ENCODE measurements at places on chromosomes 1 and 21.
A peak's percentile ranks its signal among the peaks of the same experiment; 100 is the strongest.

GRCh38 chr21:14876524-14876840 lies 188.3 kb downstream of the NRIP1 start:
- no peak for DNase-seq

DNA sequence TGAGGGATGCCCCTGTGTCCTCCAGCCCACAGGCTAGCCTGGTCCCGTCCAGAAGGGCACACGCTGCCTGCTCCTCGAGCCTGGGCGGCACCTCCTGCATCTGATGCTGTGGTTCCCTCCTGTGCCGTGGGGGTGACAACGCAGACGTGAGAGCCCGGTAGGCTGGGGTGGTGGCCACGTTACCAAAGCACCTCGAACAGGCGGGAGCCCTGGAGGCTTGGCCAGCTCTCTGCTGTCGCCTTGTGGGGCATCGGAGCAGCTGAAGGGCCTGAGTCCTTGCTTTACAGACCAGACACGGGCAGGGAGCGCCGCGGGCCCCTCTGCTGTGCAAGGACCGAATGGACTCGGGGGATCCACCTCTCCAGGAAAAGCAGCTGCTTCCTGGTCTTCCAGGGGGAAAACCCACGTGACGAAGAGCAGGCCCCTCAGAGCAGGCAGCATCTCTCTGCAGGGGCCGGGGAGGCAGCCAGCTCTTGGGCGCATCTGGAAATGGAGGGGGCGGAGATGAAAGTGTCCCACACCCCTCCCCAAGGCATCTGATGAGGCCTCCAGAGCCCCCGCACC lies 133.3 kb downstream of the NPHP4 start:
- DNase-seq, result no peak

DNA sequence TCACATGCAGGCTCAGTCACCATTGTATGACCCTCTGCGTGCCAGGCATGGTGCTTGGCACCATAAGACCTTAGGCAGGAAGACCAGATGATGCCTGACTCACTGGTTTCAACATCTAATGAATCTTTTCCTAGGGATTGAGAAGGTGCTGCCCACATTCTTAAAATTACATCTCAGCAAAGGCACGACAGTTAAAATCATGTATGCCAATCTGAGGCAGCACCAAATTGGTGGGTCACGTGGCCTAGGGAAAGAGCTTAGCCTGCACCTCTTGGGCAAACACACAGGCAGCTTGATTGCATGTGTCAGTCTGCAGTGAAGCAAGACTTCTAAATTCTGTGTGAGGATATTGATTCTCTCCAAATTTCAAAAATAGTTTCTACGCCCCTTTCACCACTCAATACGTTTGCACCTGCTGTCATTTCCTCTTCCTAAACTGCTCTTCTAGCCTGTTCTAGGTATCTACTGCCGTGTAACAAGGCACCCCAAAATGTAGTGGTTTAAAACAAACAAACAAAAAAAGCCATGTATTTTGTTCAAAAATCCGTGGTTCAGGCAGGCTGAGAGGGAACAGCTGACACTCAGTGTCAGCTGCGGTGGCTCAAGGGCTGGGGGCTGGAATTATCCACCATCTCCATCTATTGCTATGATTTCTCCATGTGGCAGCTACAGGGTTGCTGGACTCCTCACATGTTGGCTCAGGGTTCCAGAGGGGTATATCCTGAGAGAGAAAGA lies 160.2 kb upstream of the FGGY start:
- no peak for DNase-seq

DNA sequence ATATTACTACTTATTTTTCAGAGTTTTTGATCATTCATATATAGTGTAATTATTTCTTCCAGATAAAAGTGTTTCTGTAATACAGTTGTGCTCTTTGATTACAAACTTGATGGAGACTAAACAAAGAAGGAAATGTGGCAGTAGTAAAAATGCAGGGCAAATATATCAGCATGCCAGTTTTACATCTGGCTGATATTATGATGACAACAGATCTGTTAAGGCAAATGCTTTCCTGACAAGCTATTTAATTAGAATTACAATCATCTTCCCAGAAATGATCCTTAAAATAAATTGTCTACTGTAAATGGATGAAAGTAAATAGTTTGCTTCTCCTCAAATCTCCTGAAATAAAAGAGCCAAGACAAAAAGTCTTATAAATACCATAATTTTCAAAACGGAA lies 1659.8 kb downstream of the BRINP3 start:
- no peak for DNase-seq

DNA sequence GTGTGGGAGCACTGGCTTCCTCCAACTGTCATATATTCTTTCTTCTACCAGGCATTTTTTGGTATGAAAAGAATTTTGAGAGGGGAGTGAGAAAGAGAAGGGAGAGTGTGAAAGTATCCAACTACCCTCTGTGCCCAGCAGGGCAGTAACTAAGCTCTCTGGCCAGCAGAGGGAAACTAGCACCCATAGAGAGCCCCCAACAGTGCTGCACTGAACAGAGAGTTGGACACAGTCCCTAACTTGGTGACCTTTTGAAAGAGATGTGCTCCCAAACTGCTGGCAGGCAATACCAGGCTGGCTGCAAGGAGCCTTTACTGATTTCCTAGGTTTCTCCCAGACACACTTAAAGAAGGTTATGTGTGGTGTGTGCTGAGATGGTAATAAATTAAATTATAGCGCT lies 118.8 kb upstream of the PBX1 start:
- no peak for DNase-seq

DNA sequence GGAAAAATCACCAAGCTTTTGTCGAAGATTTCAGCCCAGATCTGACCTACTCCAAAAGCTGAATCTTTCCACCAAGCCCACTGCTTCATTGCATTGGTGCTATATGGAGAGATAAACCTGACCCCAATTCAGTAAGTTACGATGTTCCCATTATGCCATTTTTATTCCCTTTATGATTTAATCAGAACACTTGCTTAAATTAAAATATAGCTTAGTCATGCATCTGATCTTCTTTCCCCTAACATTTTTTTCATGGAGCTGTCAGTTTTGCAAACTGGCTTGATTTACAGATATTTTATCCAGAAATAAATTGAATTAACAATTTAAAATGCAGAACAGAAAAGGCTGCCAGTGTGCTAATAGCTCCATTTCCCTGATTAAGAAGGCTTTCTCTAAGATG lies 503.5 kb upstream of the C1orf87 start:
- no peak for DNase-seq

GRCh38 chr1:224430511-224431113 lies 4.0 kb downstream of the WDR26 start:
- DNase-seq, result no peak

- no peak for DNase-seq
These were observed 6.4 kb downstream of the FCRL2 start for GRCh38 chr1:157770442-157771043.

DNA sequence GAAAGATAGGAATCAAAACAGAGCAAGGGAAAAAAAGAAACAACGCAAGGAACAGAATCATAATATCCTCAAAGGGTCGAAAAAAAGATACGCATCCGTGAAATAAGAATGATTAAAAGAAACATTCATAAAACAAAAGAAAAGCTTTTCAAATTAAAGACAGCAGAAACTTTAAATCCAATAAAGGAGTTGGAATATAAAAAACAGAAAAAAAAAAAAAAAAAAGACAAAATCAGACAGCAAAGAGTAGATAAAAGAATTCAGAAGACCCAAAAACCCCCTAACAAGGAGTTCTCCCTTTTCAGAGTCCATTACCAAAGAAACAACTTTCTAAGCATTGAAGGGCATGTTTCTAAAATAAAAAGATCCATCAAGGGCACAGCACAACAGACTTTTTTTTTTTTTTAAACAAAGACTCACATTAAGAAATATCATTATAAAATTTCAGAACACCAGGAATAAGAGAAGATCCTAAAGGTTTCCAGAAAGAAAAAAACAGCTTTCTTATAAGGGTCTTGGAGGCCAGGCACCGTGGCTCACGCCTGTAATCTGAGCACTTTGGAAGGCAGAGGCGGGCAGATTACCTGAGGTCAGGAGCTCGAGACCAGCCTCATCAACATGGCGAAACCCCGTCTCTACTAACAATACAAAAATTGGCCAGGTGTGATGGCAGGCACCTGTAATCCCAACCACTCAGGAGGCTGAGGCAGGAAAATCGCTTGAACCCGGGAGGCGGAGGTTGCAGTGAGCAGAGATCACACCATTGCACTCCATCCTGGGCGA lies 44.7 kb downstream of the ENAH start:
- no peak for DNase-seq

- DNase-seq, result no peak
These were observed 1.7 kb downstream of the ASPM start for GRCh38 chr1:197144570-197145325.

DNA sequence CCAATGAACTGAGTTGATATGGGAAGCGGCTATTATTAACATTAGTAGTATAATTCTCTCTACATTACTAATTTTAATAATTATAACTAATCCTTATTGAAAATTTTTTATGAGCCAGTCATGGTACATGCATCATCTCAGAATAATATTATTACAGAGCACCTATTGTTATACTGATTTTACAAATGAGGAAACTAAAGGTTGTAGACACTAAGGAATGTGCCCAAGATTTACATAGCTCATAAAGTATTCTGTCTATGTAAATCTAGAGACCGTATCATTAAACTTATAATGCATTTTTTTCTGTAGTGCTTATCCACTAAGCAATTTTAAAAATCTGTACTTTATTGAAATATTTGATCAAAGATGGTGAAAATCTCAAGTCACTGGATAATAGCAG lies 825.9 kb downstream of the PLA2G4A start:
- no peak for DNase-seq

DNA sequence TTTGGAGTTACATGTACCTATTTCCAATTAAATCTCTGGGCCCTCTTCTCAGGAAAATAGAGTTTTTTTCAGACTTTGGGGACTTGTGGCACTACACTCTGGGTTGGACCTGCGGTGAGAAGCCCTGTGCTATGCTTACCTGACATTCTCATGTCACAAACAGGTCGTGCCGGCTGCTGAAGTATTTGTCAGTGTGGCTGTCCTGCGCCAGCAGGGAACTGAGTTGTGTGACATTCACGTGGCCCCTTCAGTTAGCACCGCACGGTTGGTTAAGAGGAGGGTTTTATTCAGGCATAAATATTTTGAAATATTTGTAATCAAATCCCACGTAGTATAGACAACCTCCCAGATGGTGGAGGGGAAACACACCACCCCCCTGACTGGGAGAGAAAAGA lies 6.3 kb upstream of the COL6A2 start:
- peak; percentile 15 for DNase-seq

DNA sequence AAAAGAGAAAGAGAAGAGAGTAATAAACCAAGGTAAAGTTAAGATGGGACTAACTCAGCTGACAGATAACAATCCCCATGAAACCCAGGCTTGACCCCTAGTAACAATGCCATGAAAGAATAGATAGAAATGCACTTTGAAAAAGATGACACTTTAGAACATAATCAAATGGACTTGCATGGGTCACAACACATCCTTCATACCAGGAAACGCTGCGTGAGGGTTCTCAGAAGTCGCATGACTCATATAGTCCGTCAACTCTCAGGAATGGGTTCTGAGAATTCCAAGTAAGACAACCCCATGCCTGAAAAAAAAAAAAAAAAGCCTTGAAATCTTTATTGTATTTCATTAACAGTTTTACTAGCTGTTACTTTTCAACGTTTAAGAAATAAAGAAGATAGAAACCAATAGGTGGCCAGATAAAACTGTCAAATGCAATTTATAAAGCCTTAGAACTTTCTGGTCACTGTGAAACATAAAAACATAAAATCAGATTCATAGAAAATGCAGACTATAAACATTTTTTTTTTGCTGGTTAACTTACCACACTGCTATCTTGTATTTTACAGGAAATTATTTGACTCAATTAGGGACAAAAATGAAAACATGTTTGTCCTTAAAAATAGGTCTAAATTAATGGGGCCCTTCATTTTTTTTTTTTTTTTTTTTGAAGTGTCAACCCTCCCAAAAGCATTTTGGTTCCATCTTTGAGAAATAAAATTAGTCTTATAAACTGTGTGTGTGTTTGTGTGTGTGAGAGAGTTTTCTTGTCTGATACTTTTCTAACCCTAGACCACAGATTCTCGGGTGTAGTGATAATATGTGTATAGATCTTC lies 202.1 kb downstream of the NCAM2 start:
- DNase-seq, result peak; percentile 63

DNA sequence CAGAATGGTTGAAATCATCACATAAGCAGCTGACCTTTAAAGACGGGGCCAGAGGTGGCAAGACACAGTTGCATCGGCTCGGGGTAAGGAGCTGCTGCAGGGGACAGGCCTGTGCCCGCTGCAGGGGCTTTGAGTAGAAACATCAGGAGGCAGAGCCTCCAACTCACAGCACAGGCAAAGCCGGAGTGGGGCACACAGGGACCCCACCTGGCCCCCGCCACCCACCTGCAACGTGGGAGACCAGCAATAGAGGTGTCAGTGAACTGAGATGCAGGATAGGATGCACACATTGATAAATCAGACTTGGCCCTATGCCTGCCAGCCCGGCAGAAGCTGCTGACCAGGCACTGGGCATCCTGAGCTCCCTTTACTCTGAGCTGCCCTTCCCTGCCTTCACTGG lies 257.2 kb downstream of the NPHP4 start:
- peak; percentile 17 for DNase-seq

DNA sequence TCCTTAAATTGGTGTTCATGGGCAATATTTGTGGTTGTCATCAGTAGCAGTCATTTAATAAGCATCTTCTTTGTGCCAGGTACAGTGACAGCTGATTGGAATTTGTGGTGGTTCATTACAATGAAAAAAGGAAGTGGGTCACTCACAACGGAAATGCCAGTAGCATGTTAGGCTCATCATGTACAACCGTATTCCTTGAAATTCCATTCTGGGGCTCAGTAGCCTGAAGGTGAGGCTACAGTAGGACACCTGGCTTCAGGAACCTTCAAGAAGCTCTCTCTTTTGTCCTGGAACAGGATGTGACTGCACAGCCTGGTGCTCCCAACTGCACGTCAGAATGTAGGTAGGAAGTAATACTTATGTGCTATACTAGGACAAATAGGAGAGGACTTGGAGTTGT lies 93.9 kb downstream of the ST3GAL3 start:
- no peak for DNase-seq

DNA sequence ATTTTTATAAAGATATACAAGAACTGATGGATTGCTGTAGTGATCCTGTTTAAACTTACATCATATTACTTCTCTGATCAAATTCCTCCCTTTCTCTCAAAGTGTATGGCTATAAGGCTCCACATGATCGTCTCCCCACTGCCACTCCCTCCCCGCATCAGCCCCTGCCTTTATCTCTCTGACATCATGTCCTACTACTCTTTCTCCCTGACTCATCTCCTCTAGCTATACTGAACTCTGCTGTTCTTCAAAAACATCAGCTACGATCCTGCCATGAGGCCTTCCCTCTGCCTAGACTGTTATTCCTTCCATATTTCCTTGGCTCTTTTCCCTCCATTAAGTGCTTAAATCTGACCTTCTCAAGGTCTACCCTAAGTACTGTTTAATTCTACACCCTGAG lies 22.8 kb downstream of the HFM1 start:
- no peak for DNase-seq

DNA sequence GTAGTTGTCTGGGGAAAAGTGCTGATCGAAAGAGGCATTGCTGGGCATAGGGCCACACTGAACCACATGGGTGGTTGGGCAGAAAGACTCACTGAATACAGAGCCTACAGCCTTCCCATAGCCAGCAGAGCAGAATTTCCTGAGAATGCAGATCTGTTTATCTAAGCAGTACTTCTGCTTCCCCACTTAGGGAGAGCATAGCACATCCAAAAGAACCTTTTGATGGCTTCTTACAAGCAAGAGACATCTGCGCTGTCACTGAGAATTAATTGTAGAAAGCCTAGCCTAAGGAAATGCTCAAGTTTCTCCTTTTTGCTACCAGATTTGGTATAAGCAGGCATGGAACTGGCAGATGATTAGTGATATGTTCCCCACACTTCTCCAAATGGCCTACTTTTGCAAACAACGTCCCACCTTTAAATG lies 13.0 kb upstream of the KLHDC8A start:
- DNase-seq, result no peak
